Stimulated activated CD8-positive, alpha-beta memory T cell treated with anti-CD3 and anti-CD28 coated beads, Interleukin-7, amount 100 ng/mL, for 24 hours (primary cell): ENCODE measurements at places on chromosomes 3 and 15.
A peak's percentile ranks its signal among the peaks of the same experiment; 100 is the strongest.

GRCh38 chr15:25342629-25343028, 96.2 kb downstream of the UBE3A start:
- no peak for DNase-seq

GRCh38 chr15:67753891-67754290, 71.4 kb upstream of the SKOR1 start:
- no peak for DNase-seq

DNA sequence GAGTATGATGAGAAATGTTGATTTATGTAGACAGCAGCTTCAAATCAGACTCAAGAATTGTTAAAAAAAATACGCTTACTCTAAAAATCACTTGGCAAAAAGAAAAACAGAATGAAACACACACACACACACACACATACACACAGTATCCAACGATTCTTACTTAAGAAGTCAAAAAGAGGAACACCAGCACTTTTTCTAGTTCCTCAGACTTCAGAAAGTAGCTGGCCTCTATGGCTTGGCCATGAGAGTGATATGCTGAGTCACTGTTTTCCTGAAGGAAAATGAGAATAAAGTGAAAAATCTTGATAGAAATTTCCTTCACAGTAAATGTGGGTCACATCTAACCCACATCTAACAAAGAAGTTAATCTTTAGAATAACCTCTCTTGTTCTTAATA, 22.1 kb downstream of the CNTN3 start:
- DNase-seq = no peak

DNA sequence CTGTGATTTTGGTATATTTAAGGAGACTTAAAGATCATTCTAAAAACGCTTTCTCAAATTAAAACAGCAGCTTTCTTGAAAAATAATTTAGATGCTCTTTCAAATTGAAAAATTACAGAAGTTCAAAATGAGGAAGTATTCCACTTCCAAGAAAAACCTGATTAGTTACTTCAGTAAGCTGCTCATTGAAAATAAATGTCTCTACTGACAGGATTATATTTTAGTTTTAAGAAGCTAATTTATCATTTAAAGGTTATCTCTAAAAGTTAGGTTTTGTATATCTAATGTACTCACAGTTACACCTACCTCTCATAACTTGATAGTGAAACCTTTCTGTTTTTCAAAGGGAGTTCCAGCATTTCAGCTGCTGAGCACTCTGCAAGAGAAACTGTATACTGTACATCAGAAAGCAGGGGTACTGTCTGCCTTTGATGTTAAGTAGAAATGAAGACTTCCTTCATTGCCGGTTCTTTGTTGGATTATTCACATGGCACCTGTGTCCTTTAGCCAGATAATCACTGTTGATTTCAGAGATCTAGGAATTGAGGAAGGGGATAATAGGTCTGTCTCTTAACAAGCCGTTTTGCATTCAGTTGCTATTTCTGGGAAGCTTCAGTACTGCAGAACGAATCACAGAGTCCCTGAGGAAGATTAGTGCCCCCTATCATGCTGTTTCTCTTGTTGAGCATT, 161.6 kb downstream of the TCF12 start:
- DNase-seq = no peak

DNA sequence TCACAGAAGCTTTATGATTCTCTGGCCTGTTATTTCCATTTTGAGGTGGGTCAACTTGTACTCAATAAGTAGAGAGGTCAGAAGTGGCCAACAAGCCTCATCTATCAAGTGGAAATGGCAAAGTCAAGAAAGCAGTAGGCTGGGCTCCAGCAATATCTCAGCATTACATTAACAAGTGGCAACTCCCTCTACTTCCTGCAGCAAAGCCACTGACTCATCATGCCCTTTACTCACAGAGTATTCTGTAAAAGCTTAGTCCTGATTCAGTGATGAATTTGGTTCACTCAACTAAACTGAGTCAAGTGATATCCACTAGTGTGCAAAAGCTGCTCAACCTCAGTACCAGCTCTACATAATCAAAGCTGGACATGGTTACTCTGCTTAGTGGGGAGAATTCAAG, 954.6 kb downstream of the EPHA3 start:
- no peak for DNase-seq

GRCh38 chr3:197746209-197746608, 3.5 kb upstream of the FYTTD1 start:
- DNase-seq = no peak

- DNase-seq = no peak
Measured at GRCh38 chr3:156303001-156303707, 182.8 kb downstream of the KCNAB1 start.

DNA sequence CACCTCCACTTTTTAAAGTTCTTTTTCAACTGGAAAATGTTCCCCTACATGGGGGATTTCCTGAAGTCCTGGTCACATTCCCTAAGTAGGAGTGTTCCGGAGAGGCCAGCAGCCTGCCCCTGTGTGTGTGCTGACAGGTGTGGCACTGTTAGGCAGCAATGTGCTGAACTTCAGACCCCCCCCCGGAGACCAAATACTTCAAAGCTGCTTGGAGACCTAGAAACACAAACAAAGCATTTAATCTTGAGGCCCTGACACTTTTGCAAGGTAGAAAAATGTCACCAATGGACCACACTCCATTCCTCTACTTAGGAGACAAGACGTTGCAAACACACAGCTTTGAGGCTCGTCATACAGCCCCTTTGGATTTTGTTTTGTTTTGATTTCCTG, 259.6 kb upstream of the CTNNB1 start:
- no peak for DNase-seq

GRCh38 chr3:71360180-71360579, 223.3 kb downstream of the FOXP1 start:
- no peak for DNase-seq

- DNase-seq = no peak
Measured at GRCh38 chr3:184552863-184553262, 8.7 kb upstream of the EPHB3 start.

- DNase-seq = no peak
Measured at GRCh38 chr3:28743271-28743670, 394.6 kb upstream of the AZI2 start.

DNA sequence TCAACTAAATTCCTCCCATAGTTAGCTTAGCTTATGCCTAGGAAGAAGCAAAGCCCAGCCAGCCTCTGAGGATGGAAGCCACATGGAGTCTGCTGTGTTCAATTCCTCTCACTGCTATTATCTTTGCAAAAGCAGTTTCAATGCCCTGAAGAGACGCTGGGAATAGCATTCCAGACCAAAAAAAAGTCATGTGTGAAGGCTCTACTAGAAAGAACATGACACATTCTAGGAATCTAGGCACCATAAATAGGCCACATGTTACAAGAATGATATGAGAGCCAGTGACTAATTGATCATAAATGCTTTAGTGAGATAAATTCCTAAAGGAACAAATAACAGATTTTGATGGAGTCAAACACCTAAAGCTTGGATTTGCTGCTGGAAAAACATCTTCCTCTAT, 800.8 kb downstream of the TUSC7 start:
- no peak for DNase-seq

GRCh38 chr3:108428586-108428985, 81.8 kb downstream of the MYH15 start:
- DNase-seq = no peak

GRCh38 chr15:32060706-32061105, 30.4 kb downstream of the CHRNA7 start:
- DNase-seq = no peak

GRCh38 chr15:81155375-81156218, 21.5 kb downstream of the CFAP161 start:
- no peak for DNase-seq

GRCh38 chr3:37189109-37189508, 14.7 kb upstream of the LRRFIP2 start:
- no peak for DNase-seq

DNA sequence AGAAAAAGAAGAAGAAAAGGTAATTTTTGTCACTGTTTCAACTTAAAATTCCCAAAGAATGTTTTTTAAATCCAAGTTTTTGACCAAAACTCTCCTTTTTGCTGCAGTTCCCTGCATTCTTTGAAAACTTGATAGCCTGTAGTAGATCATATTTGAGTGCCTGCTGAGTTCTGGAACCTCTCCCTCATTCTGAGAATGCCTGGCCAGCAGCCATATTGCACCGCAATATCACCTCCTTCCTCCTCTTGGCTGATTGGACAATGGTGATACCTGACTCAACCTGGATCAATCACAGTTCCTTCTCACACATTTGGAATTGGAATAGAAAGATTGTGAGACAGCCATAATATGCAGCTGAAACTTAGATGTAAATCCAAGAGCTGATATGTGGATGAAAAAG, 97.6 kb upstream of the GAP43 start:
- DNase-seq = no peak

GRCh38 chr3:173214576-173214975, 73.5 kb upstream of the SPATA16 start:
- no peak for DNase-seq

GRCh38 chr15:57091636-57092035, 173.2 kb downstream of the TCF12 start:
- no peak for DNase-seq

- no peak for DNase-seq
Measured at GRCh38 chr3:133236901-133237300, 163.0 kb upstream of the BFSP2 start.

DNA sequence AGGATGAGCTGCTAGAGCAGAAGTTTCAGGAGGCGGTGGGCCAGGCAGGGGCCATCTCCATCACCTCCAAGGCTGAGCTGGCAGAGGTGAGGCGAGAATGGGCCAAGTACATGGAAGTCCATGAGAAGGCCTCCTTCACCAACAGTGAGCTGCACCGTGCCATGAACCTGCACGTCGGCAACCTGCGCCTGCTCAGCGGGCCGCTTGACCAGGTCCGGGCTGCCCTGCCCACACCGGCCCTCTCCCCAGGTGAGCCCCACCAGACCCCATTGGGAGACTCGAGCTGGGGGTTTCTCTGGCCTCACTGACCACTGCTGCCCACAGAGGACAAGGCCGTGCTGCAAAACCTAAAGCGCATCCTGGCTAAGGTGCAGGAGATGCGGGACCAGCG, 28.0 kb downstream of the PTPN23 start:
- DNase-seq = no peak

DNA sequence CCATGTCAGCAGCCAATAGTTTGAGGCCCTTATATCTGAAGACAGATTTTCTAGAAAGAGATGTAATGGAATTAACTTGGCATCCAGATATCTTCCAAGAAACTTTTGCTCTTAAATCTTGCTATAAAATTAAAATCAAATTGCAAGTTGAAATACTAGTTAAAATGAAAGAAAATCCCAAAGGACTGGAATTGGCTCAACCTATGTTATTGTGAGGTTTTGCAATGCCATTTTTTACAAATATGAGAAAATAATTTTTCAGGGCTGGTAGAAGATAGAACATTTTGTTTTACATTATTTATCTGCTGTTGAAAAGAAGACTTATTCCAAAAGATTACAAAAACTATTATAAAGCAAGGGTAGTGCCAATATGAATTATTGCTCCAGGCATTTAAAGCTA, 92.2 kb upstream of the AGTR1 start:
- no peak for DNase-seq

DNA sequence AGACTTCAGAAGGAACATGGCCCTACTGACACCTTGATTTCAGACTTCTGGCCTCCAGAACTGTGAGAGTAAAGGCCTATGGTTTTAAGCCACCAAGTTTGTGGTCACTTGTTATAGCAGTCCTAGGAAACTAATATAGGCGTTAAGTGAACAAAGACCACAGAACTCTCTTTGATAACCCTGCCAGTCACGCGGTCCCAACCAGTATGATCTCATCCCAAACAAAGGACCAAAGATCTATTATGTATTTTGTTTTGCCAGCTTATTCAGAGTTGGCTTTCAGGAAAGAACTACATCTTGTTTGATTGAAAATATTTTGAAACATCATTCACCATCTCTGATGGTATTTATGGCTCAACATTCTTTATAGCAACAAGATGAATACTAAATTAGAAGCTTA, 294.4 kb upstream of the SLCO3A1 start:
- no peak for DNase-seq

- DNase-seq = no peak
Measured at GRCh38 chr15:60137711-60138396, 133.7 kb downstream of the FOXB1 start.

GRCh38 chr15:85616549-85617110, 178.1 kb downstream of the KLHL25 start:
- no peak for DNase-seq

DNA sequence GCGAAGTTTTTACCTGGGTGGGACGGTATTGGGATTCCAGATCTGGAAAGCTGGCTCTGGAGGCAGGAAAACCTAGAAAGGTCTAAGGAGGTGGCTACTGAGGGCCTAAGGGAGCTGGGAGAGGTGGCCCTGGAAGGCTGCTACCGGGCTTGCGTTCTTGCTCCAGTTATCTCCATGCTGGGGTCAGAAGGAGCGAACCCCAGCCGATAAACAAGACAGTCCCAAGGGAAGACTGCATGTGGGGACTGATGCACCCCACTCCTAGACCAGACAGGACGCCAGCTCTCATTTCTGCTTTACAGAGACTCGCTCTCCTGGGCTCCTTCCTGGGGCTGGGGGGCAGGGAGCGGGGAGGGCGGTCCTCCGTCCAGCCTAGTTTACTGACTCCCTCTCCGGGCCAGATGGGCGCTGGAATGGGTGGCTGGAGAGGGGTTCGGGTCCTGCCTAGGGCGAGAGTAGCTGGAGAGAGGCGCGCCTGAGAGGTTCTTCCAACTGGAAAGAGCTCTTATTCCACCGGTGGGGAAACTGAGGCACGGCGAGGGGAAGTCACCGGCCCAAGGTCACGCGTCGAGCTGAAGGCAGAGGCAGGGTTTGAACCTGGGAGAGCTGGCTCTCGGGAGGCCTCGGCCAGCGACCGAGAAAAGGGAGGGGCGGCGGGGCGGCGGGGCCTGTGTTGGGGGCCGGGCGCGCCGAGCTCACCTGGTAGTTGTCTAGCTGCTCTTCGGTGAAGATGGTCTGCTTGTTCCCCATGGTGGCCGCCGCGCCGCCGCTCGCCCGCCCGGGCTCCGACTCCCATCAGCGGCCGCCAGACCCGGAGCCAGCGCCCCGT, 565 bp downstream of the CIB2 start:
- DNase-seq = no peak

DNA sequence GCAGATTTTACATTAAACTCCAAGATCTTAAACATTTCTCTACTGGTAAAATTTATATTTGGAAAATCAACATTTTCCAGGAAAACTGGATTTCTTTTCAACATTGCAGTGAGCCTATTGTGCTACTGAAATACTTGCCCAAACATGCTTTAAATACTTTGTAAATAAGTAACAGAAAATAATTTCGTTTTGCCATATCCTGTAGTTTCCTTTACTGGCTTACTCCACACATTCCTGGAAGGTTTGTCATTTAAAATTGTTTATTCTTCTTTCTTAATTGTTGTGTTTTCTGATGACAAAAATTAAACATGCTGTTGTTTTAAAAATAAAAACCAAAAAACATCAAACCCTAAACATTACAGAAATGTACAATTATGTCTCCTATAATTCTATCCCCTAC, 22.0 kb downstream of the ACAD11 start:
- DNase-seq = no peak

- no peak for DNase-seq
Measured at GRCh38 chr3:68874551-68875348, 57.6 kb downstream of the TAFA4 start.

- peak; percentile 93 for DNase-seq
Measured at GRCh38 chr3:50616770-50617095, 218 bp upstream of the MAPKAPK3 start.
